IPS DF 6.9 (cell line): ENCODE measurements at places on chromosomes 4 and X.

DNA sequence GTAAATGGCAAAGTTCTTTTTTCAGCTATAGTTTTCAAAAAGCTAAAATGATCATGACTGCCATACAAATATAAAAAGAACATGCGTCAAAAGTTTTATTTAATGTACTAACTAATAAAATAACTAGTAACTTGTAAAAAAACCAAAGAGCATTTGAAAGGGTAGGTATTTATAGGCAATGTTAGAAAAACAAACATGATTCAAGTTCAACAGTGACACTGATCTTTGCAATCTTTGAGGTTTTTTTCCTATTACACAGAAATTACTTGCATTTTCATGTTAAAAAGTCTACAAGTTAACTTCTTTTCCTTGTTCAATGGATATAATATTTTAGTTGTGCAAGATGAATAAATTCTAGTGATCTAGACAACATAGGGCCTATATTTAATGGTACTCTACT lies 72.3 kb upstream of the GRID2 start:
- DNase-seq = no peak

- no peak for DNase-seq
These were observed 27.5 kb upstream of the SMS start for GRCh38 chrX:21912989-21913388.

DNA sequence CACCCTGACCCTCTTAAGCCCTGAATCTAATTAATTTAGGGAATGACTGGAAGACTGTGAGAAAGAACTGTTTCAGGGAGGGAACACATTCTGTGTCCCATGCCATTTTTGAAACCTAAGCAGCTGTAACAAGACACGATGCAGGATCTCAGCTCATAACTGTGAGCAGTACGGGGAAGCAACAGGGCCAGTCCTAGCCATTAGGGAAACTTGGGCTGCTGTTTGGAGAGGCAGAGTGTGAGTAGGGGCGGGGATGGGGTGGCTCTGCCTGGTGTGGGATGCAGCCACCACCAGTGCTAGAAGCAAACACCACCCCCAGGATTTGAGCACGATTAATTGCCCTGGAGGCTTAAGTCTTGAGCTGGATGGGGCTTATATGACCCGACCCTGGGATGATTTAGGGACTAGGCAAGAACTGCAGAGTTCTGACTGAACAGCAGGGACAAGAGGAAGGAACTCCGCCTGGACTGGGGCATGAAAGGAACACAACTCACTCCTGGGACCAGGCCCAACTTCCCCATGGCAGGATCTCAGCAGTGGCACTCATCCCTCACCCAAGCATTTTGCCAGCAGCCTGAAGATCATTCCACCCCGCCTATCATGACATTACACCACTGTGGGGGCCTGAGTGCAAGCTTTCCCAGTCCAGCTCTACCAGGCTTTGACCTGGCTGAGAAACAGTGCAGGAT lies 43.1 kb downstream of the ATRX start:
- no peak for DNase-seq

DNA sequence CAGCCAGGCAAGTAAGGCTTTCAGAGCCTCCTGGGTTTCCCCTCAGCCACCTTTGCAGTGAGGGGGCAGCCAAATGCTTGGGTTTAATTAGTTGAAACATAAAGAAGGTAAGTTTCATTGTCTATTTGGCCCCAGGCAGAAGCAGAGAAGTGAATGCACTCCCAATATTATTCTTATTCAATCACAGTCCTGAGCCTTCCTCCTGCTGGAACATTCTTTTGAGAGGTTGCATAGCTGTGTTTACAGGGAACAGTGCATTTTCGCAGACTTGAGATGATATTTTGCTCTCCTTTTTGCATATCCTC lies 13.9 kb downstream of the SLC2A9 start:
- no peak for DNase-seq

- DNase-seq = no peak
These were observed 63.8 kb upstream of the INPP4B start for GRCh38 chr4:142909908-142910307.

- DNase-seq = no peak
These were observed 49.0 kb downstream of the RWDD4 start for GRCh38 chr4:183610033-183610432.

- no peak for DNase-seq
These were observed 118.2 kb downstream of the GPR143 start for GRCh38 chrX:9647431-9647830.
